ENCODE measurements at places on chromosomes 11 and 22.
A peak's percentile ranks its signal among the peaks of the same experiment; 100 is the strongest.

GRCh38 chr11:72789493-72790131, 4.2 kb downstream of the STARD10 start:
- DNase-seq = no peak

DNA sequence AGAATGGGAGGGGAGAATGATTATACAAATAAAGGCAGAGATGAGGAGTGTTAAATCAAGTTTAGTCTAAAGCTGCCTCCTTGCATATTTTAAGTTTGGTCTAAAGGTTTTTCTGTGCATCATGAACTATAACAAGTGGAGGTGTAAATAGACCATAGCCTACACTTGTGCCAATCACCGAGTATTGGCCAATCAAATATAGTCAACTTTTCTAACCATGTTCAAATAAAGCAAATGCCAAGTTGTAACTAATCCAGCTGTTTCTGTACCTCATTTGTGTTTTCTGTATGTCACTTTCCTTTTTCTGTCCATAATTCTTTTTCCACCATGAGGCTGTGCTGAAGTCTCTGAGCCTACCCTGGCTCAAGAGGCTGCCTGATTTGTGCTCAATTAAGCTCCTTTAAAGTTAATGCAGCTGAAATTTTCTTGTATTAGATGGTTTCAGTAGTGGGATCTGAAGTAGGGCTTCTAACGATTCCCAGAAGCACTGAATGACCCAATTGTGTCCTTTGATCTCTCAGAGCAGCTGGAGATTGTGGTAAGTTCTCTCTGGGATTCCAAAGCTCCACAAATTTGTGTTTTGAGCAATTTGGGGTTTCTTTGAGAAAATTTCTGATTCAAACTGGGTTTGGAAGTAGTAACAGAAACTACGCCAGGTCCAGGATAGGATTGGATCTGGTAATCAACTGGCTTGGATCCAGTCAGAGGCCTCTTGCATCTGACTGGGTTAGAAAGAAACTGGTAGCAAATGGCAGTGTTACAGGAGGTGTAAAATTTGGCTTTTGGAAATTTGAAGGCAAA, 25.6 kb downstream of the OR5A2 start:
- DNase-seq = no peak

- no peak for DNase-seq
Measured at GRCh38 chr11:130237282-130238006, 77.3 kb downstream of the ZBTB44 start.

- peak; percentile 31 for DNase-seq
Measured at GRCh38 chr11:123386796-123387510, 43.1 kb upstream of the GRAMD1B start.

GRCh38 chr11:60175860-60176275, 7.0 kb downstream of the MS4A6A start:
- no peak for DNase-seq

DNA sequence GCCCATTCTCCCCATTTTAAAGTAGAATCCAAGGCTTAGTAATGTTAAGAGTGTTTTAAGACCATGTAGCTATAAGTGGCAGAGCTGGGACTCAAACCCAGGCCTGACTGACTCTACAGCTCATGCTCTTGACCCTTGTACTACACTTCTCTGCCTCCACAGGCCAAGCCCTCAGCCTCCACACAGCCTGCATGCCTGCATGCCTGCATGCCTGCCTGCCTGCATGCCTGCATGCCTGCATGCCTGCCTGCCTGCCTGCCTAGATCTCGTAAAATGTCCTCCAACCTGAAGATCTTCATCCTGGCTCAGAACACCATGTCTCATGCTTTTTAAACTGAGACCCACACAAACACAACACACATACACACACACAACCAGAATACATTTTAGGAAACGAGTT, 18.6 kb downstream of the TBC1D10A start:
- DNase-seq = no peak

- no peak for DNase-seq
Measured at GRCh38 chr22:26463101-26463661, 20.4 kb downstream of the HPS4 start.

DNA sequence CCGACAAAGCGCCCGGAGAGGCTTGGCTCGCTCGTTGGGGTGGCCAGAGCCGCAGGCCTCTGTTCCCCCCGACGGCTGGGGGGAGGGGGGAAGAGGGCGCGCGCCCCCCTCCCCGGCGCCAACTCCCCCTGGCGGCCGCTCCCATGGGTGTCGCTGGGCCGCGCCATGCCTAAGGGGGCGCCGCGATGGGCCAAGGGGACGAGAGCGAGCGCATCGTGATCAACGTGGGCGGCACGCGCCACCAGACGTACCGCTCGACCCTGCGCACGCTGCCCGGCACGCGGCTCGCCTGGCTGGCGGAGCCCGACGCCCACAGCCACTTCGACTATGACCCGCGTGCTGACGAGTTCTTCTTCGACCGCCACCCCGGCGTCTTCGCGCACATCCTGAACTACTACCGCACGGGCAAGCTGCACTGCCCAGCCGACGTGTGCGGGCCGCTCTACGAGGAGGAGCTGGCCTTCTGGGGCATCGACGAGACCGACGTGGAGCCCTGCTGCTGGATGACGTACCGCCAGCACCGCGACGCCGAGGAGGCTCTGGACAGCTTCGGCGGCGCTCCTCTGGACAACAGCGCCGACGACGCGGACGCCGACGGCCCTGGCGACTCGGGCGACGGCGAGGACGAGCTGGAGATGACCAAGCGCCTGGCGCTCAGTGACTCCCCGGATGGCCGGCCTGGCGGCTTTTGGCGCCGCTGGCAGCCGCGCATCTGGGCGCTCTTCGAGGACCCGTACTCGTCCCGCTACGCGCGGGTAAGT, 1.4 kb downstream of the KCNC1 start:
- DNase-seq = no peak

- no peak for DNase-seq
Measured at GRCh38 chr22:22692707-22693530, 48.5 kb downstream of the GGTLC2 start.

- no peak for DNase-seq
Measured at GRCh38 chr11:46294365-46295309, 17.2 kb downstream of the CREB3L1 start.

DNA sequence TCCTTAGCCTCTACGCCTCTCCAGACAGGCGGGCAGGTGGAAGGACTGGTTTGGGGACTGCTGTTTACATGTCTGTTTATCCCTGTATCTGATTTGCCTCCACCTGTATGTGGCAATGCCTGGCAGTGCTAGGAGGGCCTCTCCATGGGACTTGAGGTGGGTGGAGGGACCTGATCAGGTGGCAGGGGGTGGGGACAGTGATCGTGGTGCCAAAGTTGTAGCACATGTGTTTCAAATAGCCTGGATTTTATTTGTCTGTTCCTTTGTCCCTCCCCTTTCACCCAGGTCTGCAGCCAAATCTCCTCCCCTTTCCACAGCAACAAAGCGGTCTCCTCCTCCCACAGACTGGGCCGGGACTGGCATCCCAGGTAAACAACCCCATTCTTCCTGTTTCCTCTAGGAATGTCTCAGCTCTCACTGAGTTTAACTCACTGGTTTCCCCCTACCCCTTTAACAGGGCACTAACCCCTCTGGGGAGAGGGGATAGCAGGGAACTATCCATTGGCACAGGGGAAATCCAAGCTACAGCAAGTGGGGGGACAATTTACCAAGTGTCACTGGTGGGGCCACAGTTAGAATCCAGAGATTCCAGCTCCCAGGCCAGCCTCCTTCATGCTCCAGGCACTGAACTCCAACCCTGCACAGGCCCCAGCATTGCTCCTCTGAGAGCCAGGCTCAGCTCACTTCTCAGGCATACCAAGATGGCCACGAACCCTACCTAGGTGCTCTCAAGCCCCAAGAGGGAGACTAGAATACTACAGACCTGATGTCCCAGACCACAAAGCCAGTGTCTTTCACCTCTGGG, 22.9 kb upstream of the TLCD5 start:
- no peak for DNase-seq

DNA sequence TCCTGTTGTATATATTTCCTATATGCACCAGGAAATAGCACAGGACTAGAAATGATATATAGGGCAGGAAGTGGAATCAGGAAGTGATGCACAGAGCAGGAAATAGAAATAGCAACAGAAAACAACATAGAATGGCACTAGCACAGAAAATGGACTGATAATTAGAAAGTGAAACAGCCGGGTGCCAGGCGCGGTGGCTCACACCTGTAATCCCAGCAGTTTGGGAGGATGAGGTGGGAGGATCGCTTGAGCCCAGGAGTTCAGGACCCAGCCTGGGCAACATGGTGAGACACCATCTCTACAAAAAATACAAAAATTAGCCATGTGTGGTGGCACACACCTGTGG, 10.0 kb upstream of the RELT start:
- DNase-seq = no peak

DNA sequence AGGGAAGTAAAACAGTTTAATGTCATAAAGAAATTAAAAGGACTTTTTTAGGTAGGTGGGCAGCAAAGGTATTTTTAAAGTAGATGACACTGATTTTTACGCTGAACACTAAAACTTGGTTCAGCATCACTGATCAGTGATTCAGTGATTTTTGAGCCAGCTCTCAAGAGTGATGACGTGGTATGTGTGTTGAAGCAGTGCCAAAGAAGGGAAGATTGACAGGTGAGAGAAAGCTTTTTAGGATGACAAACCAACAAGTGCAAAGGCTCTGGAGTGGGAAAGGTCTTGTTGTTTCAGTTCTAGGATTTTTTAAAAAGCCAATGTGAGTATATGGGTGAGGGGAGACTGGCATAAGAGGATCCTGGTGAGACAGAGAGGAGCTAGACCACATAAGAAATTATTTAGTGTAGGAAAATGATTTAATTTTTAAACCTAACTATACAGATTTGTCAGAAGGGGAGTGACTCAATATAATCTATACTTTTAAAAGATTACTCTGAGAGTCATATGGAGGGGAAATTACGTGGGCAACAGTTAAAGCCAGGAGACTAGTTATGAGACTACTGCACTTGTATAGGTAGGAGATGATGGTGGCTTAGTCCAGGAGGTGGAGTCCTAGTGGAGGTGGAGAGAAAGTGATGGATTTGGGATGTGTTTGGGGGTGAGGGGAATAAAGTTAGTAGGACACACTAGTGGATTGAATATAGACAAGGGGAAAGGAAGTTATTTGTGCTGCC, 17.6 kb upstream of the CALCB start:
- no peak for DNase-seq

DNA sequence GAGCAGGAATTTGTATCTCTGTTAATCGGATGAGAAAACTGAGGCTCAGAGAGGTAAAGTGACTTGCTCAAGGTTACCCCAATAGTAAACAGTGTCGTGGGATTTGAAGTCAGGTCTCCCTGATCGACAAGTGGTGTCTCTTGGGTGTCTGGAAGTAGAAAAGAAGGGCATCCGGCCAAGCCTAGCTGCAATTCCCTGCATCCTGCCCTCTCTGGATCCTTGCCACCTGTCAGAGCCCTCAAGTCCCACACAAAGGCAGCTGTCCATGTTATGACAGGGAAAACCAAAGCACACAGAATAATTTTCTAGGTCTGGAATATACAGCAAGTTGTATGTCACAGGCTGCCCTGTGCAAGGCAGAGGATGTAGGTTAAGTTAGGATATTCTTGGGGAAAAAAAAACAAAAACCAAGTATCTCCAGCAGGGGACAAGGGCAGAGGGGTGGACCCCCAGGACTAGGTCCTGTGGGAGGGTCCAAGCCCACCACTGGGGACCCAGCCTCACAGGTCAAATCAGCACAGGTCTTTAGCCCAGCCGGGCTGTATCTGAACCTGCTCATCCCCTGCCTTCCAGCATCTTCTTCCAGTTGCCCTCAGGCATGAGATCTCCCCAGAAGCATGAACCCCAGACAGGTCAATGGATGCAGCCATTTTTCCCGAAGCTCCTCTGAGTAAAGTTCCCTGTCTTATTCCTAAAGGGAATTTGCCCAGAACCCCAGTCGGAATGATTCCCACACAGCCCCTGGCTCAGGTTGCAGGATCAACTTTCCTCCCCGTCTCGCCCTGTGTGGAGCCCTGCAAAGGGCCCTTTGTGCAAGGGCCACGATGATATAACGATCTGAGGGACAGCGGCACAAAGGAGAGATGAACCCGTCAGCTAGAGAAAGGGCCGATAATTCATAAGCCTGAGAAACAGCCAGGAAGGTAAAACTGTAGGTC, 15.0 kb downstream of the USH1C start:
- no peak for DNase-seq

- no peak for DNase-seq
Measured at GRCh38 chr11:15555161-15555560, 440.4 kb downstream of the INSC start.

GRCh38 chr11:36763187-36763586, 165.2 kb upstream of the RAG2 start:
- peak; percentile 15 for DNase-seq

GRCh38 chr11:46912526-46913150, 5.7 kb downstream of the LRP4 start:
- no peak for DNase-seq

DNA sequence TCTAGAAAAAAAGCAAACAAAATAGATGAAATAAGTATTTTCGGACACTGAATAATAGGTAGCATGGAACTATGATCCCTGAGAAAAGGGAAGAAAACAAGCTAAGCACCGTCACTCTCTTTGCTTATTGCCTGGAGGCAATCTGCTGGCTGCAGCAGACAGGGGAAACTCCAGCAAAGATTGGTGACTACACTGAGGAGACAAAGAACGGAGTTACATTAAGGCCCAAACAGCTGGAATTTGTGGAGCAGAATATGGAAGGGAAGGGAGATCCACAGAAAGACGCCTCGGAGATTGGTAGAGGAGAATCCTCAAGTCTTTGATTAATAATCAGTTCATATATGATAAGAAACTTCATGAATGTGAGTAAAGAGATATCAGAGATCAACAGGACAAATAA, 150.2 kb downstream of the TYR start:
- DNase-seq = no peak

- no peak for DNase-seq
Measured at GRCh38 chr11:129453293-129453721, 77.7 kb downstream of the BARX2 start.

DNA sequence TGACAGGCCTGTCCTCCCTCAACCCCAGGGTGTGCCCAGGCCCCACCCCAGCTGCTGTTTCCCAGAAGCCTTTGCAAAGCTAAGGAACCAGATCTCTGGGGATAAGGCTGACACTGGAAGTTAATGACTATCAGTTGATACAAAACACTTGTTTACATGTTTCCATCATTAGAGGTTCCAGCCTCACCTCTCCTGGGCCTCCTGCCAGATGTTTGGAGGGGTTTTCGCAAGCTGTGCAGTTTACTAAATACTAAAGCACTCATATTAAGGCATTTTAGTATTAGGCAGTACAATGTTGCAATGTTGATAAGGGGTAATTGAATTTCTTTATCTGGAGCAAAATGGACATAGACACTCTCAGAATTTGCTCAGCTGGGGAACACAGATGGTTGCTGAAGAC, 218.7 kb downstream of the INSC start:
- no peak for DNase-seq

- peak; percentile 77 for DNase-seq
Measured at GRCh38 chr22:23180301-23180892, at the start of gene BCR. Gene BCR (plus strand): TSS chr22:23180509. CDS start chr22:23180961, 452 bp downstream.

Measured in suppressor macrophage treated with lipopolysaccharide for 4 hours (primary cell).